Kasumi-1 (cell line): ENCODE measurements at places on chromosomes 7 and 10.

DNA sequence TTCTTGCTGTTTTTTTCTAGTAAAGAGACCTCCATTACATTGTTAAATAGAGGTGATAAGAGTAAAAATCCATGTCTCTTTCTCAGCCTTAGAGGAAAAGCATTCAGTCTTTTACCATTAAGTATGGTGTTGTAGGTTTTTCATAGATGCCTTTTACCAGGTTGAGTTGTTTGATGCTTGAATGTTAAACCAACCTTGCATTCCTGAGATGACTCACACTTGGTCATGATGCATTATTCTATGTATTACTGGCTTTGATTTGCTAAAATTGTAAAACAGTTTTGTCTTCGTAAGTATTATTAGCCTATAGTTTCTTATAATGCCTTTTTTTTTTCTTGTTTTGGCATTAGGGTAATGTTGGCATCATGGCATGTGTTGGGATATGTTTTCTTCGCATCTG is 90.0 kb downstream of the ANKRD61 start:
- DNase-seq = no peak

DNA sequence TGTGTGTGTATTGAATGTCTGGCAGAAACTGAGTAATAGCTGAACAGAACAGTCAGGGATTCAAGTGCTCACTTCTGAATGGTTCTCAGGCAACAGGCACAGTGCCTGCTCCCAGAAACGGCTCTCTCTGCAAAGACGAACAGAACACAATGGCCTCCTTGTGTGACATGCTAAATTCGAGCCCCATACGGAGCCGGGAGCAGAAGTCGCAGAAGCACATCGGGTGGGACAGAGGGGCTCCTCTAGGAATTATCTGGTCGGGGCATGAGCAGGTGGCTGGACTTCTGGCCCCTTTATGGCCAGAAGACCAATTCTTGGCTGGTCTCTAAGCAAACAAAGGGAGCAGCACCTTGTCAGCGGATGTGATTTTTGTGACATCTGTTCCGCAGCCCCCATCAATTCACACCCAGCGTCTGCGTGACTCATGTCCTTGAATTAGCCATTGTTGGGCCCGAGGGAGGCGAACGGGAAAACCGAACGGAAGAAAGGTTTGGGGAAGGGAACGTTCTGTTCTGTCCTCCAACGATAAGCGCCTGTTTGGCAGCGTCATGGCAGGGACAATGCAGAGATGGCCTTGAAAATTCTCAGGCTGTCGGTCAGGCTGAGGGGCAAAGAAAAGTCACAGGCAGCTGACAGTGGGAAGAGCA is 47.3 kb upstream of the NPTX2 start:
- no peak for DNase-seq

- peak; percentile 55 for DNase-seq
Measured at GRCh38 chr10:52172581-52172980, 141.5 kb upstream of the DKK1 start.

- no peak for DNase-seq
Measured at GRCh38 chr7:151885202-151885580, 8.3 kb upstream of the PRKAG2 start.

- peak; percentile 91 for DNase-seq
Measured at GRCh38 chr10:112471878-112472487, 25.0 kb downstream of the VTI1A start.

- DNase-seq = no peak
Measured at GRCh38 chr10:129042776-129043595, 424.1 kb upstream of the MGMT start.

- no peak for DNase-seq
Measured at GRCh38 chr10:59287587-59288255, 74.6 kb downstream of the FAM13C start.

GRCh38 chr10:124151466-124152095 is 58.2 kb upstream of the CHST15 start:
- no peak for DNase-seq

- no peak for DNase-seq
Measured at GRCh38 chr10:90399782-90400181, 458.1 kb downstream of the HTR7 start.

- DNase-seq = no peak
Measured at GRCh38 chr7:158061026-158061630, 526.5 kb downstream of the PTPRN2 start.

DNA sequence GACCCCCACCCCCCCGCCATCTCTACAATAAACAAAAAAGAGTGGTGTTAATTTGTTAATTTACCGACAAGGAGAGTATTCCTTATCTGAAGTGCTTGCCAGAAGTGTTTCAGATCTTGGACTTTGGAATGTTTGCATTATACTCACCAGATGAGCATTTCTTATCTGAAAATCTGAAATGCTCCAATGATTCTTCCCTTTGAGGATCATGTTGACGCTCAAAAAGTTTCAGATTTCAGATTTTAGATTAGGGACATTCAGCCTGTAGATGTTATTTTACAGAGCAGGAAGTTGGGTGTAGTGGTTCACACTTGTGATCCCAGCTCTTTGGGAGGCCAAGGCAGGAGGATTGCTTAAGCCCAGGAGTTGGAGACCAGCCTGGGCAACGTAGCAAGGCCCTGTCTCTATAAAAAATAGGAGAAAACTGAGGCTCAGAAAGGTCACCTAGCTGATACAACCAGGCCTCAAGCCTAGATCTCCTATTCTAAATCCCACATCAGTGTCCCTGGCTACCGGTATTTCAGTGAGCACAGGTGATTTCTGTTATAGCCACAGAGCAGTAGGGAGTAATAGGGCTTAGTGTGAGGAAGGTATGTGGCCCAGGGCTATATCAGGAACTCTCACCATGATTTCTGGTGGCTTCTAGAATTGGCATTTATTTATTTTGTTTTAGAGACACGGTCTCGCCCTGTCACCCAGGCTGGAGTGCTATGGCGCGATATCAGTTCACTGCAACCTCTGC is 35.4 kb downstream of the TMEM120A start:
- no peak for DNase-seq

GRCh38 chr10:22230158-22230833 is 12.5 kb upstream of the EBLN1 start:
- DNase-seq = peak; percentile 77

DNA sequence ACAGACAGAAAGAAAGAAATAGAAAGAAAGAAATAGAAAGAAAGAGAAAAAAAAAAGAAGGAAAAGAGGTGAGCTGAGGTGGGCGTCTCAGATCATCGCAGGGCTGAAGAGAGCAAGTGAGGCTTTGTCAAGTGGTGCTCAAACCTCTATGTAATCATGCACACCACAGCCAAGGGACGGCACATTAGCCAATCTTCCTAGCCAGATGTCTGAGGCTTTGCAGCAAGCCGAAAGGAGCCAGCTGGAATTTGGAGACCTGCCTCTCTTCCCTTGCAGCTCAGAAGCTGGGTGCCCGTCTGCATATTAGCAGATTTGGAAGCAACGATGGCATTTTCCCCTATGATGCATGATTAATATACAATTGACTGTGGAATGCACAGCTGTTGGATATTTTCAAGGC is 52.5 kb downstream of the ADRA2A start:
- no peak for DNase-seq

- peak; percentile 20 for DNase-seq
Measured at GRCh38 chr10:118958984-118959925, 70.3 kb upstream of the NANOS1 start.
